ENCODE measurements at places on chromosomes 7 and 10. TPM values are rescaled to one million over a fixed set of nuclear protein-coding genes. Genes with fewer than 3 reads are reported as not detected.

GRCh38 chr7:106022193-106022821 lies 59.2 kb downstream of the CDHR3 start:
- H3K4me1 ChIP-seq, result peaks cover 53% of the 10 kb centered on the region
- H3K27me3 ChIP-seq, result peaks cover 7% of the 10 kb centered on the region
- peak; percentile 68 for DNase-seq
- peak overlapping the region; percentile 85 for H3K27ac ChIP-seq
- H3K36me3 ChIP-seq, result no peaks in the 10 kb centered on the region

TACC2 gene
- not detected for total RNA-seq

PNPLA8 gene
- total RNA-seq, result 22.4 TPM

DNA sequence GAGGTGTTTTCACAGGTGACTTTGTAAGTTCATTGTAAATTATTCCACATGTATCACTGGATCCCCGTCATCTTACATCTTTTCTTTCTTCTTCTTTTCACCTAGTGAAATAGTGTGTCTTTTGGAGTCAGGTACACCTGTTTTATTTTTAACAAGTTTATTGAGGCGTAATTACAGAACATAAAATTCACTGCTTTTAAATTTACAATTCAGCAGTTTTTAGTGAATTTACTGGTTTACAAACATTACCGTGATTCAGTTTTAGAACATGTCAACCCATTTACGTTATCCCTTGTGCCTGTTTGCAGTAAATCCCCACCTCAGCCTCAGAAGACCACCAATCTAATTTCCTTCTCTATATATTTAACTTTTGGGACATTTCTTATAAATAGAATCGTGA lies 256.9 kb downstream of the EXOC4 start:
- peaks cover 17% of the 10 kb centered on the region for H3K36me3 ChIP-seq
- H3K4me3 ChIP-seq, result no peak overlapping the region
- H3K27ac ChIP-seq, result no peak overlapping the region
- DNase-seq, result no peak

- H3K27me3 ChIP-seq, result no peaks in the 10 kb centered on the region
- no peak for DNase-seq
- H3K27ac ChIP-seq, result no peak overlapping the region
- H3K4me3 ChIP-seq, result no peak overlapping the region
- H3K36me3 ChIP-seq, result no peaks in the 10 kb centered on the region
These were observed 602.3 kb upstream of the MGMT start for GRCh38 chr10:128864554-128865295.

A1CF gene
- total RNA-seq, result not detected

GARIN1A gene
- 0.48 TPM for total RNA-seq

TDRD1 gene
- total RNA-seq, result 0.11 TPM

GRCh38 chr7:148116195-148116594 lies 474.4 kb upstream of the C7orf33 start:
- H3K4me1 ChIP-seq, result peaks cover 6% of the 10 kb centered on the region
- no peak overlapping the region for H3K4me3 ChIP-seq
- no peaks in the 10 kb centered on the region for H3K27me3 ChIP-seq
- no peak for DNase-seq

SPDYE5 gene
- not detected for total RNA-seq

DNA sequence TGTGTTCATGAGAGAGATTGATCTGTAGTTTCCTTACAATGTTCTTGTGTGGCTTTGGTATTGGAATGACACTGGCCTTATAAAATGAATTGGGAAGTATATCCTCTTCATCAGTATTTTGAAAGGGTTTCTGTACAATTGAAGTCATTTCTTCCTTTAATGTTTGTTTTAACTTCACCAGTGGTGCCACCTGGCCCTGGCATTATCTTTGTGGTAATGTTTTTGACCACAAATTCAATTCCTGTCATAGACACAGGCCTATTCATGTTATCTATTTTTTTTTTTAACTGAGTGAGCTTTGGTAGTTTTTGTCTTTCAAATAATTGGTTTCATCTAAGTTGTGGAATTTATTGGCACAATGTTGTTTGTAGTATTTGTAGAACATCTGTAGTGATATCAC lies 127.7 kb downstream of the CDK14 start:
- no peak overlapping the region for H3K4me3 ChIP-seq
- no peak overlapping the region for H3K27ac ChIP-seq
- H3K27me3 ChIP-seq, result no peaks in the 10 kb centered on the region

DNA sequence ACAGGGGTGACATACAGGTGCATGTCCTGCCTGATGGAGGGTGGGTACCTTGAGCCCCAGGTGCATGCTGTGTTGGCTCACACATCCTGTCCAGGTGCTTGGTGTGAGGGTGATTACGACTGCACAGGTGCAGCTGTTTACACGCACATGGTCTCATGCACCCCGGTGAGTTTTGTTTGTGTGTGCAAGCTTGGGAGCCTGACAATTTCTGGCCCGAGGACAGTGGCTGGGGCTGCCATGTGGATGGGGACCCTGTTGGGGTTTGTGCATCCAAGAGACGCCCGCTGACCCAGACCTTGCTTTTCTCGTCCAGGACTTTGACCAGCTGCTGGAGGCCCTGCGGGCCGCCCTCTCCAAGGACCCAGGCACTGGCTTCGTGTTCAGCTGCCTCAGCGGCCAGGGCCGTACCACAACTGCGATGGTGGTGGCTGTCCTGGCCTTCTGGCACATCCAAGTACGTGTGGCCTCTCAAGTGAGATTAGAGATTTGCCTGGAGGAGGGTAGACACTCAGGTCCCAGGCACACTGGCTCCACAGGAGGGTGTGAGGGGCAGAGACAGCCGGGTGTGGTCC lies 61.7 kb downstream of the PRF1 start:
- H3K36me3 ChIP-seq, result no peaks in the 10 kb centered on the region
- H3K4me3 ChIP-seq, result no peak overlapping the region
- no peaks in the 10 kb centered on the region for H3K27me3 ChIP-seq
- H3K4me1 ChIP-seq, result no peaks in the 10 kb centered on the region
- no peak overlapping the region for H3K27ac ChIP-seq
- no peak for DNase-seq

PLAU gene
- total RNA-seq, result 1.7 TPM

UCMA gene
- total RNA-seq, result not detected

GRCh38 chr10:98249134-98249533 lies 18.9 kb downstream of the LOXL4 start:
- H3K27ac ChIP-seq, result no peak overlapping the region
- no peak for DNase-seq
- no peak overlapping the region for H3K4me3 ChIP-seq
- H3K4me1 ChIP-seq, result no peaks in the 10 kb centered on the region
- H3K36me3 ChIP-seq, result peaks cover 38% of the 10 kb centered on the region

DNA sequence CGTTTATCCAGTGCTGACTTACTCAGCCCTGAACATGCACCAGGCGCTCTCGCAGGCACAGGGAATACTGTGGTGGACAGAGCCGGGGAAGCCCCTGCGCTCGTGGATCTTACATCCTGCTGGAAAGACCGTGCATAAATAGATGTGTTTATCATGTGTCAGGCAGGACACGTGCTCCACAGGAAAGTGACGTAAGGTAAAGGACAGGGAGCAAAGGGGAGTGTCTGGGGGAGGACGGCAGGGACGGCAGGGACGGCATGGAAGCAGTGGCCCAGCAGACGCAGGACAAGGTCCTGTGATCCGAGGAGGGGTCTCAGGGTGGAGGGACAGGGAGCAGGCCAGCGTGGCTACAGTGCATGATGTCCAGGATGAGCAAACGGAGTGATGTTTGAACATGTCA lies 410.5 kb downstream of the PAXIP1 start:
- H3K36me3 ChIP-seq, result no peaks in the 10 kb centered on the region
- H3K4me3 ChIP-seq, result no peak overlapping the region
- H3K4me1 ChIP-seq, result no peaks in the 10 kb centered on the region

- no peak overlapping the region for H3K27ac ChIP-seq
- H3K36me3 ChIP-seq, result no peaks in the 10 kb centered on the region
- H3K4me1 ChIP-seq, result no peaks in the 10 kb centered on the region
- peaks cover 17% of the 10 kb centered on the region for H3K27me3 ChIP-seq
- no peak for DNase-seq
These were observed 55.7 kb upstream of the HECTD2 start for GRCh38 chr10:91354166-91355075.

CDHR3 gene
- total RNA-seq, result 0.80 TPM

TMEM176A gene
- total RNA-seq, result not detected

MMD2 gene
- total RNA-seq, result not detected

GRCh38 chr7:107502797-107503196 lies 32.9 kb downstream of the GPR22 start:
- H3K4me1 ChIP-seq, result peaks cover 6% of the 10 kb centered on the region
- H3K36me3 ChIP-seq, result peaks cover 3% of the 10 kb centered on the region
- no peak overlapping the region for H3K27ac ChIP-seq
- H3K4me3 ChIP-seq, result no peak overlapping the region
- no peaks in the 10 kb centered on the region for H3K27me3 ChIP-seq
- DNase-seq, result no peak

MEIG1 gene
- not detected for total RNA-seq

GRCh38 chr7:134200970-134201369 lies 73.8 kb downstream of the LRGUK start:
- no peak for DNase-seq
- H3K4me1 ChIP-seq, result no peaks in the 10 kb centered on the region
- no peaks in the 10 kb centered on the region for H3K36me3 ChIP-seq
- H3K4me3 ChIP-seq, result no peak overlapping the region
- no peak overlapping the region for H3K27ac ChIP-seq

DNA sequence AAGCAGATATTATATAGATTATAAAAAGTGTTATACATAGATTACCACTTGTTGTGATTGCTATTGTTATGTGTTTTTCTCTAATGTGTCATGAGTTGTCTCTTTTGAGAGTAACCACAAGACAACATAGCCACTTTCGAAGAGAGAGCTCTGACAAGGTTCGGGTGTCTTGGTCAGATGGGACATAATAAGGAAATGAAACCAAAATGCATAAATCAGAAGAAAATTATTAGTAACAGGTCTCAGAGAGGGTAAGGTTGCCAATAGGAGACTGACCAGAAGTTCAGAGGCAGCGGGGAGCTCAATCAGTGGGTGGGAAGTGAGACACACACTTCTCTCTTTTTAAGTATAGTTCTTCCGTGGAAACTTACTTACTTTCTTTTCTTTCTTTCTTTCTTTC lies 639.2 kb upstream of the POT1 start:
- H3K4me1 ChIP-seq, result no peaks in the 10 kb centered on the region
- H3K4me3 ChIP-seq, result no peak overlapping the region
- no peak for DNase-seq
- no peaks in the 10 kb centered on the region for H3K27me3 ChIP-seq

MINPP1 gene
- 13.4 TPM for total RNA-seq

- no peak overlapping the region for H3K27ac ChIP-seq
- peaks cover 50% of the 10 kb centered on the region for H3K4me1 ChIP-seq
- no peak overlapping the region for H3K4me3 ChIP-seq
- H3K27me3 ChIP-seq, result no peaks in the 10 kb centered on the region
- H3K36me3 ChIP-seq, result peaks cover 16% of the 10 kb centered on the region
These were observed 19.8 kb downstream of the JCAD start for GRCh38 chr10:30039567-30039966.

GRCh38 chr7:144256112-144256511 lies 8.5 kb downstream of the OR2A7 start:
- H3K27me3 ChIP-seq, result no peaks in the 10 kb centered on the region
- H3K36me3 ChIP-seq, result no peaks in the 10 kb centered on the region
- no peaks in the 10 kb centered on the region for H3K4me1 ChIP-seq
- DNase-seq, result no peak
- no peak overlapping the region for H3K27ac ChIP-seq
- H3K4me3 ChIP-seq, result no peak overlapping the region

C10orf67 gene
- not detected for total RNA-seq

DNA sequence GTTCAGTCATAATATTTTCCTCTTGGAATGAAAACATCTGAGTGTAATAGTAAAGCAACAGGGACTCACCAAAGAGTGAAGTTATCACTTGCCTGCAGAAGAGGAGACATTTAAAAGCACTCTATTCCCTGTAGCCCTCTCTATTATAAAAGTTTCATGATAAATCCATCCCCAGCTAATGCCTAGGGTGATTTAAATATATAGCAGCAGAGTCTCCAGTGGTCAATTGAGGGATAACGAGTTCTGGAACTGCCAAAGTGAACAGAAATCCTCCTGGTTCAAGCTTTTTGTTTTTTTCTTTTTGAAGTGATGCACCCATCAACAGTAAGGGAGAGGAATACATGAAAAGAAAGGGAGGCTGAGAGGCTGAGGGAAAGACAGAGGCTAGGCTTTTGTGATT lies 87.3 kb downstream of the EVX1 start:
- no peaks in the 10 kb centered on the region for H3K27me3 ChIP-seq
- no peaks in the 10 kb centered on the region for H3K4me1 ChIP-seq
- no peaks in the 10 kb centered on the region for H3K36me3 ChIP-seq
- H3K27ac ChIP-seq, result no peak overlapping the region

DNA sequence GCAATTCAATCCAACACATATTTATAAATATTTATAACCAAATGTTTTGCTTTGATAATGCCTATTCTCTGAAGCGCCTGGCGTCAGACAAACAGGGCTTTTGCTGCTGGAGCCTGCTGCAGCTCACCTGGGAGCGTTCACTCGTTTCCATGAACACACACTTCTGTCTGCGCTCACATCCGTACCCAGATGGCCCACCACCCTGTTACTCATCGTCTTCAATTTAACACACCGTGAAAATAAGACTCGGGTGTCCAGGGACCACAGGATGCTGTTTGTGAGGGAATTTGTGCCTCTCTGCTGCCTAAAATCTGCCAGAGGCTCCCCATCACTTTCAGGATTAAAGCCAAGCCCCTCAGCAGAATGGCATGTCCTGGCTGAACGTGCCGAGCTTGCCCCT lies 74.1 kb downstream of the SLIT1 start:
- H3K36me3 ChIP-seq, result no peaks in the 10 kb centered on the region
- H3K4me1 ChIP-seq, result no peaks in the 10 kb centered on the region
- no peak overlapping the region for H3K27ac ChIP-seq
- H3K27me3 ChIP-seq, result peaks cover 18% of the 10 kb centered on the region
- H3K4me3 ChIP-seq, result no peak overlapping the region
- DNase-seq, result no peak

DNA sequence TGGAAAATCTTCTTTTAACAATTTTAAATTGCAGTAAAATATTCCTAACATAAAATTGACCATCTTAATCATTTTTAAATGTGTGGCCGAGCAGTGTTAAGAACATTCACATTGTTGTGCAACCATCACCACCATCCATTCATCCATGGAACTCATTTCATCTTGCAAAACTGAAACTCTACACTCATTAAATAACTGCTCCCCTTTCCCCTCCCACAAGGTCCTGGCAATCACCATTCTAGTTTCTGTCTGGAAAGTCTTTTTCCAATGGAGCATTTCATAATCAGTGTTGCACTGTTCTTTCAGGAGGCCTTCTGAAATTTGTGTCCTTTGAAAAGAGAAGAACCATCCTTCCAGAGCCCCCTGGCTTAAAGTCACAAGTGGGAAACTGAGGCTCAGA lies 233.1 kb downstream of the PLXNA4 start:
- no peak overlapping the region for H3K4me3 ChIP-seq
- peaks cover 18% of the 10 kb centered on the region for H3K27me3 ChIP-seq
- H3K4me1 ChIP-seq, result no peaks in the 10 kb centered on the region
- no peak for DNase-seq
- H3K27ac ChIP-seq, result no peak overlapping the region
- H3K36me3 ChIP-seq, result no peaks in the 10 kb centered on the region

- peaks cover 52% of the 10 kb centered on the region for H3K4me1 ChIP-seq
- no peak overlapping the region for H3K27ac ChIP-seq
- H3K36me3 ChIP-seq, result peaks cover 8% of the 10 kb centered on the region
- peak overlapping the region; percentile 38 for H3K4me3 ChIP-seq
- no peak for DNase-seq
- peaks cover 8% of the 10 kb centered on the region for H3K27me3 ChIP-seq
These were observed 2.8 kb upstream of the GAL3ST4 start for GRCh38 chr7:100171087-100171681.

Data from activated T-helper 2 cell treated with anti-CD3 and anti-CD28 coated beads, Interferon-gamma antibody, Interleukin-2, Interleukin-4, amounts not matched to agents 10 μg/mL and 5 μg/mL and 100 μg/mL, durations not matched to agents 14 hours and 24 hours and 36 hours (primary cell).